ENCODE measurements at places on chromosomes 6 and 20.

DNA sequence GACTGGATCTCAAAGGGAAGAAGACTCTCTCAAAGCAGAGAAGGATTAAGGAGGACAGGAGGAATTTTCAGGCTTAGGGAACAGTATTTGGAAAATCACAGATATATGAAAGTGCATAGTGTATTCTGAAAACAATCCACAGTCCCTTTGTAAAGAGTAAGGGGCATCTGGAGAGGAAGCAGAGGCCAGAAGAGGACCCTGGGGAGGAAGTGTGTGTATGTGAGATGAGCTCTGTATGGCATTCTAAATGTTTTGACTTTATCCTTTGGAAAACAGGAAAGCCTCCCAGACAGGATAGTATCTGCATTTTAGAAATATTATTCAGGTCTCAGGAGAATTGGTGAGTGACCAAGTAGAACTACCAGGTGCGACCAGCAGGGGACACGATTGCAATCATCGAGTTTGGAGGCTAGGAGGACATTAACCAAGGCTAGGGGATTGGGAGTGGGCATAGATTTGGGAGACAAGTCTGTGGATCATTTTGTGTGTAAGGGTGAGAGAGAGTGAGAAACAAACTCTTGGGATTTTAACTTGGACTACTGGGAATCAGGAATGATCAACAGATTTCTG, 38.3 kb upstream of the FAM184A start:
- DNase-seq: no peak

DNA sequence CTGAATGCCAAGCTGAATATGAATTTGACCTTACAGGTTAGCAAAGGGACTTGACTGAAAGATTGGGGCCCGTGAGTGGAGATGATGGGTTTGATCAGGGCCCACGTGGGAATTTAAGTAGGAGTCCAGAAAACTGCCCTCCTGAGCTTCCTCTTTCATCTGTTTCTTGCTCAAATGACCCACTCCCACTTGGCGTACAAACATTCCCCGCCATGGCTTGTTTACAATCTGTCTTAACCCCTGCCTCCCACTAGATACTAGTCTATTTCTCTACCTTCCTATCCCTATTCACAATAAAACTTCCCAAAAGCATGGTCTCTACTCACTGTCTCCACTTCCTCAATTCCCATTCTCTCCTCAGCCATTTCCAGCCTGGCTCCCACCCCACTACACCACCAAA, 9.4 kb downstream of the MMP9 start:
- DNase-seq: no peak

- no peak for DNase-seq
Measured at GRCh38 chr6:156957931-156958547, 180.9 kb downstream of the ARID1B start.

DNA sequence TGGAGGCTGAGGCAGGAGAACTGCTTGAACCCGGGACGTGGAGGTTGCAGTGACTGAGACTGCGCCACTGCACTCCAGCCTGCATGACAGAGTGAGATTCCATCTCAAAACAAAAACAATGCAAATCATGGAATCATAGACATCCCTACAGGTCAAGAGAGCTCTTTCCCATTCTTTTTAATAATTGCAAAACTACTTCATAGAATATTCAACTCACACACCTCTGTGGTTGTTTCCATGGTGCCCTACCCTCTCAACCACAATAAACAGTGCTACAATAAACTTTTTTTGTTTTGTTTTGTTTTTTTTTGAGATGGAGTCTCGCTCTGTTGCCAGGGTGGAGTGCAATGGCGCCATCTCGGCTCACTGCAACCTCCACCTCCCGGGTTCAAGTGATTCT, 11.8 kb upstream of the ADNP start:
- no peak for DNase-seq

- no peak for DNase-seq
Measured at GRCh38 chr20:46368902-46369268, 37.5 kb downstream of the ELMO2 start.

GRCh38 chr6:119218548-119218947, 131.0 kb downstream of the MAN1A1 start:
- DNase-seq: no peak

GRCh38 chr20:2397091-2397490, 16.4 kb downstream of the TGM6 start:
- no peak for DNase-seq

- DNase-seq: no peak
Measured at GRCh38 chr6:50825375-50826036, 6.8 kb downstream of the TFAP2B start.

- DNase-seq: peak; percentile 9
Measured at GRCh38 chr6:125197795-125198269, 44.3 kb downstream of the TPD52L1 start.

DNA sequence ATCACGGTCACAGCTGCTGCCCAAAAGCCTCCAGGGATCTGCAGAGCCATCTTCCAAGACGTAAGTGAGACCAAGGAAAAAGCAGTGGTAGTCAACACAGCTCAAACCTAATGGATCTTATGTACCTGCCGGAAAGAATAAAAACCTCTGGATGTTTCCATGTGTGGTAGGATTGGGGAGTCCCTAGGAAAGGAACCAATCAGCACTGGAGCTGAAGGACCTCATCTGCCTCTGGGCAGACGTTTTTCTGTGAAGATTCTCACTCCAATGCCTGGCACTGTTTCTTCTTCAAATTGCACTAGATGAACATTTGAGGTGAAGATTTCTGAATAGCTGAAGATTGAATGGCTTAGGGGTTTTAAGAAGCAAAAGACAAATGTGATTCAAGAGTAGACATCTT, at the start of gene HLA-DQB2:
Gene HLA-DQB2 (minus strand): TSS at position 112 of the 400 bp plus-strand sequence. CDS start 62 bp downstream, at position 50.
- no peak for DNase-seq

DNA sequence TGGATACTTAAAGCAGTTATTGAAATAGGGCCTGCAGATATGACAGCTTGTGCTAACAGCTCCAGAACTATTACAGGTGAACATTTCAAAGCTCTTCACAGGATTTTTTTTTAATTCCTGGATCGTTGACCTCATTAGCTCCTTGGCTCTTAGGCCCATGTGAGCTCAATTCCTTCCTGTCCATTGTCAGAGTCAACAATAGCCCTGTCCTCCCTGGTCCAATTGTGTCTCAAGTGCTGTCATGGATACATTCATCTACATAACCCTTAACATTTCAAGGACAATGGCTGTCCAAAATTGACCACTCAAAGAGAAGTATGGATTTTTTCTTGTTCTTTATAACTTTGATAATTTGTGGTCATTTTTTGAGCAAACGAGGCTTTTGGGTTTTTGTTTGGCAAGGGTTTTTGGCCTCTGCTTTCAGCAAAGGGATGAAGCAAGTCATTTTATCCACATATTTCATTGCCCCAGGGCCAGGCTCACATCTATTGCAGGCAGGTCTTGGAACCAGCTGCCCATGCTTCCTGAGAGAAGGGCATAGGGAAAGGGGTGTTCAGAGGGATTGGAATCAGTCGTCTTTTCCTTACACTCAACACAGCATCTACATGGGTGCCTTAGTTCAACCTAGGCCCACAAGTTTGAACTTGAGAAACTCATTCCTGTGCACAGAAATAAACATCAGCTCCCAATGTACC, 282.1 kb downstream of the TPBG start:
- DNase-seq: no peak

GRCh38 chr6:11067348-11067747, 23.2 kb upstream of the ELOVL2 start:
- no peak for DNase-seq

DNA sequence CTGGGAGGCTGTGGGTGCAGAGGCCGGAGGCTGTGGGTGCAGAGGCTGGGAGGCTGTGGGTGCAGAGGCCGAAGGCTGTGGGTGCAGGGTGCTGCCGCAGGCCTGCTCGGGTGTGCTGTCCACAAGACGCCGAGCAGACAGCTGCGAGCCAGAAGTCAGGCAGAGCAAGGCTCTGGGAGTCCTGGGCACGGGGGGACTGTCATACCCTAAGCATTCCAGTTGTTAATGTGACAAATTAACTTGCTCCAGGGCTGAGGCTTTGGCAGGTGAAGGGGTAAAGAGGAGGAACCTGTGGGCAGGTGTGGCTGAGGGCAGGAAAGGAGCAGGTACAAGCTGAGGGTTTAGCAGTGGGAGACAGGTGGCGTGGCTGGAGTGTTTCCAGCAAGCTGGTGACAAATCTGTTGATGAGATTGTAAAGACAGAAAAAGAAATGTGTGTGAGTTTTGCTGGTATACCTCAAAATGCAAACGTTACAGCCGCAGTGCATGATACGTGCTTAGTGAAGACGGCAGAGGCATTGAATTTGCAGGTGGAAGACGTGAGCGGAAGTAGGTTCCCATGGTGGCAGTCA, 14.2 kb upstream of the ADRM1 start:
- DNase-seq: no peak

GRCh38 chr20:38890497-38890818, 35.8 kb upstream of the FAM83D start:
- DNase-seq: no peak

DNA sequence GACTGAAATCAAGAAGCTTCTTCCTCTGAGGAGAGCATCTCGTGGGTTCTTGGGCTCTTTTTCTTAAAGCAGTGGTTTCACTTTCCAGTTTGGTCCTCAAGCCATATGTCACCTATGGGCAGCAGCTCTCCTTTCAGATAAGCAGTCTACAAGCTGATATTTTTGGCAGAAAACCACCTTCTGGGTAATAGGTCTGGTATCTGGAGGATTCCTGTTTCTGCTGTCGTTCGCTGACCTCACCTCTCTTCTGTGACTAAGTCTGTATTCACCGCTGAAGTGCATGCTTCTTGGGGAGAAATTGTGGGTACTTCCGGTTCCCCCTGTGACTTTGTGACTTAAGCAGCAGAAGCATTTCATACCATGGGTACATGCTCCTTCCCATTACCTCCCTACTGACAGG, 193.6 kb downstream of the EDN1 start:
- peak; percentile 34 for DNase-seq
